ENCODE measurements at places on chromosomes 12 and 14. TPM values are rescaled to one million over a fixed set of nuclear protein-coding genes. Genes with fewer than 3 reads are reported as not detected.

Gene RFX4
- total RNA-seq: not detected

Gene IFT43
- 23.1 TPM for total RNA-seq

GRCh38 chr12:70400124-70400523, 34.0 kb downstream of the KCNMB4 start:
- no peaks in the 10 kb centered on the region for H3K36me3 ChIP-seq
- no peaks in the 10 kb centered on the region for H3K27me3 ChIP-seq

GRCh38 chr14:100755649-100756048, 29.0 kb downstream of the DLK1 start:
- no peak overlapping the region for H3K27ac ChIP-seq
- no peak for DNase-seq
- no peaks in the 10 kb centered on the region for H3K27me3 ChIP-seq
- no peaks in the 10 kb centered on the region for H3K36me3 ChIP-seq

DNA sequence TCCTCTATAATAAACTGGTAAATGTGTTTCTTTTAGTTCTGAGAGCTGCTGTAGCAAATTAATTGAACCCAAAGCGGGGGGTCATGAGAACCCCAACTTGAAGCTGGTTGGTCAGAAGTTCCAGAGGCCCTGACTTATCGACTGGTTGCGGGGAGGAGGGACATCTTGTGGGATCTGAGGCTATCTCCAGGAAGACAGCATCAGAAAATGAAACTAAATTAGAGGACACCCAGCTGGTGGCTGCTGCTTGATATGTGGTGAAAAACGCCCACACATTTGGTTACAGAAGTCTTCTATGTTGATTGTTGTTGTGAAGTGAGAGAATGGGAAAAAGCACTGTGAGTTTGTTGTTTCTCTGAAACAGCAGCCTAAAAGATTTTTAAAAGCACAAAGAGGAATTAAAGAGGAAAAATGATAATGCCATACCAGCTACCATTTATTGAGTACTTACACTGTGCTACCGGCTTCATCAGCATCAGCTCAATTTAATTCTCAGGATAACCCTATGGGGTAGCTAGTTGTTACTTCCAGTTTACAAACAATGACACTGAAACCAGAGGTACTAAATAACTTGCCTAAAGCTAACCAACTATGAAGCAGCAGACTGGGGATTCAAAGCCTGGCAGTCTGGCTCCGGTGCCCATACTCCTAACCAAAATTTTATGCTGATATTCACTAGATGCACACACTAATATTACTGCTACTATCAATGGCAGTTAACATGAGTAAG, 24.3 kb downstream of the DDX24 start:
- DNase-seq: no peak
- H3K4me1 ChIP-seq: no peaks in the 10 kb centered on the region
- no peaks in the 10 kb centered on the region for H3K36me3 ChIP-seq
- no peak overlapping the region for H3K4me3 ChIP-seq
- H3K27ac ChIP-seq: no peak overlapping the region

- no peak overlapping the region for H3K4me3 ChIP-seq
- peak overlapping the region; percentile 63 for H3K27ac ChIP-seq
- no peak for DNase-seq
- H3K4me1 ChIP-seq: peaks cover 40% of the 10 kb centered on the region
- H3K27me3 ChIP-seq: no peaks in the 10 kb centered on the region
Observed at GRCh38 chr14:68283378-68284123, 464.0 kb downstream of the RAD51B start.

GRCh38 chr14:47539031-47539461, 136.4 kb downstream of the MDGA2 start:
- H3K36me3 ChIP-seq: no peaks in the 10 kb centered on the region
- H3K27me3 ChIP-seq: no peaks in the 10 kb centered on the region
- no peaks in the 10 kb centered on the region for H3K4me1 ChIP-seq
- no peak overlapping the region for H3K27ac ChIP-seq
- DNase-seq: no peak

GRCh38 chr14:57389646-57390036, 745 bp upstream of the NAA30 start:
- H3K36me3 ChIP-seq: no peaks in the 10 kb centered on the region
- H3K4me3 ChIP-seq: peak overlapping the region; percentile 88
- no peaks in the 10 kb centered on the region for H3K27me3 ChIP-seq
- peak overlapping the region; percentile 83 for H3K27ac ChIP-seq
- DNase-seq: no peak

DNA sequence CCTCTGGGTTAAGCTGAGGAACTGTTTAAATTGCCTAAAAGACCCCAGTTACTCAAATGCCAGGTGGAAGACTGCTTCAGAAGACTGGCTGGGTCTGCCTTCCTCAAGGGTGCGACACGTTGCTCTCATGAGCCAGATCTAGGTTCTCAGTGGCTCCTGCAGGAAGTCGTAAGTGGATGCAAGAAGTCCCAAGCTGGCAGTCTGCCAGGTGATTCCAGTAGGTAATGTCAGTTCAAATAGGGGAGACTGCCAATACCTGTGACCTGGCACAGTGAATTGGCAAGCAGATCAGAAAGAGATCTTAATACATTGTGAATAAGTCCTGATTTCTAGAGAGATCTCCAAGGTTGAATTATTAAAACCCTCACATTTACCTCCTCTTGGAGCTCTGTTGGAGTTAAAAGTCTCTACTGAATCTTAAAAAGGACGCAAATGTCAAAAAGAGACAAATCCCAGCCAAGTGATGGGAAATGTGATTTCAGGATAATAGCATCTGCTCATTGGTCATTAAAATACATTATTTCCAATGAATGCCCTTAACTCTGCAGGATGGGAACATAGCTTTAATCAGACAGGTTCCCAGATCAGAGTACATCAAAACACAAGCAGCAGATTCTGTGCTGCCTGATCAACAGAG, 98.8 kb upstream of the FRMD6 start:
- no peak overlapping the region for H3K27ac ChIP-seq
- H3K36me3 ChIP-seq: no peaks in the 10 kb centered on the region
- no peaks in the 10 kb centered on the region for H3K27me3 ChIP-seq
- H3K4me1 ChIP-seq: no peaks in the 10 kb centered on the region

Gene KRT71
- not detected for total RNA-seq

Gene OR4E2
- total RNA-seq: not detected

Gene SLC35F4
- total RNA-seq: not detected

DNA sequence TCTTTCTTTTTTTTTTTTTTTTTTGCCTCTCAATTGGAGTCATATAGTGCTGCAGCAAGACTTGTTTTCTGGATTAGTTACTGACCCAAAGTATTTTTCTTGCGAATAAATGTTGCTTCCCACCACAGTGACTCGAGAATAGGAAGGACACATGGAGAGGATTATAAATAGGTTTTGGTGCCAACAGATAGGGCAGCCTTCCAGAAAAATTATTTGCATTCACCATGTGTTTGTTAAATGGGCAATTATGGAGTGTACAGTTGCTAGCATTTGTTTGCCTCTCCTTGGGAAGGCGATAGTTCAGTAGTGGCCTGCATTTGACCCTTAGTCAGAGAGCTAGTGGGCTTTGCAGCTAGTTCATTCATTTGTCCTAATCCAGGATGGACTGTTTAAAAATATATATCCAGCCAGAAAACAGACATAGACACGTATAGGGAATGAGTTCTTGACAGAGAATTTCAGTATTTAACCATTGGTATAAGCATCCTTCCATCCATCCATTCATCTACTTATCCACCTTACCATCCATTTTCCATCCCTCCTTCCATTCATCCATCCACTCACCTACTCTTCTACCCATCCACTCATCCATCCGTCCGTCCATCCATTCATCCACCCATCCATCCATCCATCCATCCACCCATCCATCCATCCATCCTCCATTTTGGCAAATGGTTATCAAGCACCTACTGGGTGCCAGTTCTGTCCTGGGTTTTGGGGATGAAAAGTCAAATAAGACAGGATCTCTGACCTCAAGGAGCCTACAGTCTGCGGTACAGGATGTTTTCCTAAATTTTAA, 67.5 kb downstream of the CHST11 start:
- no peaks in the 10 kb centered on the region for H3K27me3 ChIP-seq
- H3K4me3 ChIP-seq: no peak overlapping the region
- H3K36me3 ChIP-seq: no peaks in the 10 kb centered on the region
- peak overlapping the region; percentile 60 for H3K27ac ChIP-seq

Gene NFE2
- 2.9 TPM for total RNA-seq

DNA sequence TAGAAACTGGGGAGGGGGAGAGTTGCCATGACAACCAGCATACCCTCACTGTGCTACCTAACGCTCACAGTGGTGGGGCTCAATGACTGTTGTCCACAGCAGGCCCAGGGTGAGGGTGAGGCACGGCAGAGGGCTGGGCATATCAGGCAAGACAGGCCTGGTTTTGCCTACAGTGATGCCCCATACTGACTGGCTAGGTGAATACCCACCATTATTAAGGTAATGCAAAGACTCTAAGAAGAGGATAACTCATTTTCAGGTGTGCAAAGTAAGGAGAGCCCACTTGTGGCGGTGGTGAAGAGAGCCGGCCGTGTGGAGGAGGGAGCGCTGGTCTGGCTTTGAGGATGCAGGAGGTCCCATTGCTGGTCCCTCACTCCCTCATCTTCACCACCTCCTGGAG, 422.3 kb downstream of the FUT8 start:
- no peaks in the 10 kb centered on the region for H3K4me1 ChIP-seq
- no peak overlapping the region for H3K4me3 ChIP-seq
- DNase-seq: no peak
- H3K27me3 ChIP-seq: no peaks in the 10 kb centered on the region
- H3K27ac ChIP-seq: no peak overlapping the region

DNA sequence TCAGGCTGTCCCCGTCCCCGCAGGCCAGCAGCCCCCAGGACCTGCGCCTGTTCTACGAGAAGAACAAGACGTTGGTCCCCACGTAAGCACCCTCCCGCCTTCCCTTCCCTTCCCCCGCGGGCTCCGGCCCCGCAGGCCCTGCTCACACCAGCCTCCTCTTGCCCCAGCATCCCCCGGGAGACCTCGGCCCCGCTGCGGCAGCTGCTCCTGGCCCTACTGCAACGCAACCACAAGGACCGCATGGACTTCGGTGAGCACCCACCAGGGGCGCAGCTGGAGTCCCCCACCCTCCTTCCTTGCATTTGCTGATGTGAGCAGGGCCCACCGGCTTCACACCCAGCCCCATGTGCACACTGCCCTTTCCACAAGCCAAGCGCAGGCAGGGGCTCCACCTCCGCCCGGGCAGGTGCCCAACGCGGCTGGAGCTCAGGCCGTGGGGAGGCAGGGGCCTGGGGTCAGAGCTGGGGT, 15.4 kb downstream of the ULK1 start:
- no peak overlapping the region for H3K4me3 ChIP-seq
- DNase-seq: no peak
- H3K4me1 ChIP-seq: no peaks in the 10 kb centered on the region
- H3K36me3 ChIP-seq: peaks cover 85% of the 10 kb centered on the region
- H3K27me3 ChIP-seq: no peaks in the 10 kb centered on the region

Gene KRT6B
- not detected for total RNA-seq

- peak; percentile 4 for DNase-seq
- H3K27ac ChIP-seq: no peak overlapping the region
- no peaks in the 10 kb centered on the region for H3K36me3 ChIP-seq
- H3K4me3 ChIP-seq: no peak overlapping the region
- no peaks in the 10 kb centered on the region for H3K4me1 ChIP-seq
Observed at GRCh38 chr12:79451978-79452377, 238.8 kb downstream of the PAWR start.

DNA sequence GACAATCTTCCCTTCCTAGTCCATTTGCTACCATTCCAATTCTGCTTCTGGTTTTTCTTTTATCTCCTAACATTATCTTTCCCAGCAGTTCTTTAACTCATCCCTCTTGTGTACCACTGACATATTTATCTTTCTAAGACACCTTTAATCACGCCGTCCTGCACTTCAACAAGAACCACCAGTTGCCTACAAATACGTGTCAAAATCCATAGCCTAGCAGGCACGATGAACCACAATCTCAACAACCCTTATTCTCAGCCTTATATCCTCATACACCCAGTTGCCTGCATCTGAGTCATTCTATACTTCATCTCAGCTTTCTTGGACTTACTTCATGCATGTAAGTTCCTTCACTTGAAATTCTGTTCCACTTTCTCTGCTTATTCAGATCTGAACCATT, 16.4 kb upstream of the ST8SIA1 start:
- H3K4me3 ChIP-seq: no peak overlapping the region
- no peak for DNase-seq

Gene APOF
- not detected for total RNA-seq

Gene LBHD2
- total RNA-seq: not detected

DNA sequence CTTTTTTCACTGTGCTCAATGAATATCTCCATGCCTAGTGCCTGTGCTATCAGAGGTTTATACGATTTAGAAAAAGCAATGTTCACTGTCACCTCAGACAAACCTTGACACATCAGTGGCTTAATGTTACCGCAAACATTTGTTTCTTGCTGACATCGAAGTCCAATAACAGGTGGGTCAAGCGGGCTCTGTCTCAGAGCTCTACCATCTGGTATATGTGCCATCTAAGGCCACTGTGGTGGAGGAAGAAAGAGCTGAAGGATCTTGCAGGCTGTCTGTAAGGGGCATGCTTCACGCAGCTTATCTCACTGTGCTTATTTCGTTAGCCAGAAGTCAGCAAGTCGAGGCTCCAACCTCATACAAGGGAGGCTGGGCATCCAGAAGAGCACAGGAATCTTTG, 189.5 kb upstream of the NTF3 start:
- no peaks in the 10 kb centered on the region for H3K27me3 ChIP-seq
- no peaks in the 10 kb centered on the region for H3K36me3 ChIP-seq
- H3K27ac ChIP-seq: no peak overlapping the region
- H3K4me1 ChIP-seq: no peaks in the 10 kb centered on the region

DNA sequence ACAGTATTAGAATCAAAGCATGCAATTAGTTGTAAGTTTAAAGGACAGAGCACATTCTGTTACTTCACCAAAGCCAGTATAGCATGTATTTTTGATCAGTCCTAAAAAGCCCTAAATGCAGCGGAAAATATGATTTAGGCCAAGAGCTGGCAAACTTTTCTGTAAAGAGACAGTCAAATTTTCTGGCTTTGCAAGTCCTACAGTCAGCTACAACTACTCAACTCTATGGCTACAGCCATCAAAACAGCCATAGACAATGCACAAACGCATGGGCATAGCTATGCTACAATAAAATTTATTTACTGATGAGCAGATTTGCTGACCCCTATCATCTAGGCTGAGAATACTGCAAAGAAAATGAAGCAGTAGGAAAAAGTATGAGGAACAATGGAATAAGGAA, 52.9 kb downstream of the ATXN2 start:
- H3K4me3 ChIP-seq: no peak overlapping the region
- no peaks in the 10 kb centered on the region for H3K4me1 ChIP-seq
- DNase-seq: no peak
- peaks cover 82% of the 10 kb centered on the region for H3K36me3 ChIP-seq

DNA sequence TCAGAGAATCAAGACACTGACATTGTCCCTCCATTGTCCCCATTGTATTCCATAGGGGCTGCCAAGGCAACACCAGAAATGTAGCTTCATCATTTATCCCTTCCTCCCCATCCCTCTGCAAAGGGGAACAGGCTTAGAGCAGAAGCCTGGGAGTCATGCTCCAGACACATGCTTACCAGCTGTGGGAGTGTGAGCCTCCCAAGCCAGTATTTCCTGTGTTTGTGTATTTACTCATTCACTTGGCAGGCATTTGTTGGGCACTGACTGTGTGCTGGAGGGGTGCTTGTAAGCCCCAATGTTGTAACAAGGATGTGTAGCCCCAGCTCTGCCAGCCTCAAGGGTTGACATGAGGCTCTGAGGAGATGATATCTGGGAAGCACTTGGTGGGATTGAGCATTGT, 46.0 kb upstream of the TCL1A start:
- H3K4me1 ChIP-seq: no peaks in the 10 kb centered on the region
- no peak overlapping the region for H3K4me3 ChIP-seq
- H3K27ac ChIP-seq: no peak overlapping the region
- H3K36me3 ChIP-seq: no peaks in the 10 kb centered on the region
- peaks cover 24% of the 10 kb centered on the region for H3K27me3 ChIP-seq
